CD14-positive monocyte (primary cell): ENCODE measurements at places on chromosomes 6 and 20.

DNA sequence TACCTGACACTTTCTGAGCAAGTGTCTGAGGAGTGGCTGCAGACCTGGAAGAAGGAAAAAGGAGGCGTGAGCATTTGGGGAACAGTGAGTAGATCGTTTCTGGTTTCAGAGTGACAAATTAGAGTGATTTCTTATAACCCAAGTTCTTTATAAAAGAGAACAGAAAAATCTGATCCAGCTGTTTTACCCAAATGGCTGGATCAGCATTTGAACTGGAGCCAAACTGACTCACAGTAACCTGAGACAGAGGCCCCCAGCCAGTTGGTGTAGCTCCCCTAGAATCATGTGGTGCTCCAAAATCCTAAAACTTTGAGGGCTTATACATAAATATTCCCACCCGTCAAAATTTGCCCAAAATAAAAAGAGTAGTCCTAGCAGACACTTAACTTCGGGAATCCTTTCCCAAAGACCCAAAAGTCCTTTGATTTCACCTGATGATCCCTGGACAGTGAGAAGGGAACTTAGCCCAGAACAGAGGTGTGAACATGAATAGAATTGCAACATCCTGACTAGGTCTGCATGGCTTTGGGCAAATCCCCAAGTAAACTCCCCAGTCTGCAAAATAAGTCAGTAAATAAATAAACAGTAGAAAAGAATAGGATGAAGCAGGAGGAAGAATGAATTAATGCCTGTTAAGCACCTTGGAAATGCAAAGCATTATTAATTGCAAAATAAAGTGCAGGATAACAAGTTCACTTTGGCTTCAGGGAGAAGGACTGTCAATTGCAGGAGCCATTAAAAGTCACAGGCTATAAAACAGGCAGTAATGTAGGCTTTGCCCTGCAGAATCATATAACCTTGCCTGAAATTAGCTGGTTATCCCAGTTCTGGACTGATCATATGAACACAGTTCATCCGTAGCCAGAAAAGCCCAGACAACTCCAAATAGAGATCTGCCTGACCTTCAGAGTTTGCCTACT lies 262.0 kb upstream of the JARID2 start:
- no peak for DNase-seq

DNA sequence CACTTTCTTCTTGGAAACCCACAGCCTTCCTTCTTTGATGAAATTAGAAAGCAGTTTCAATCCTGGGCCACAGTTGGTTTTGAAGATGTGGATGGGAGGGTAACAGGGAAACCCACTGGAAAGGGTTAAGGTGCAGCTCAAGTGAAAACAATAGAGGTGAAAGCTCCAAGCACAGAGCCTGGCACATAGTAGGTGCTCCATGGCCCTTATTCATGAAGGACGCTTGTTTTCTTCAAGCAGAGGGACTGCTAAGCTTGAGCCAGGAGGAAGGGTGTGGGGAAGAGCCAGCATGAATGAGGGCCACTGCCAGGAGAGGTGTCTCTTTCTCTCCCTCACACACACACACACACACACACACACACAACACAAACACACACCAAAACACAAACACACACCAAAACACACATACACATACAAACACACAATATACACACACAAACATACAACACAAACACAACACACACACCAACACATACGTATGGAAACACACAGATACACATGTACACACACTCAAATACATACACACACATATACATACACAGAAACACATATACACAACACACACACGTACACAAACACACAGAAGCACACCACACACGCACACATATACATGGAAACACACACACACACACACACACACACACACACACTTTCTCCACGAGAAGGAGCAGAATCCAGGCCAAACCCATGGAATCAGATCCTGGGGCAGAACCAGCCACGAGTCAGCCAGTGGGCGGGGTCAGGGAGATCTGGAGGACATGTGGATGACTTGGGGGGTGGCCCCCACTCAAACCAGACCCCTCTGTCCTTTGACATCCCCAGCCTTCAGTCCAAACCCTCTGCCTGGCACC lies 23.7 kb upstream of the RBPJL start:
- no peak for DNase-seq

DNA sequence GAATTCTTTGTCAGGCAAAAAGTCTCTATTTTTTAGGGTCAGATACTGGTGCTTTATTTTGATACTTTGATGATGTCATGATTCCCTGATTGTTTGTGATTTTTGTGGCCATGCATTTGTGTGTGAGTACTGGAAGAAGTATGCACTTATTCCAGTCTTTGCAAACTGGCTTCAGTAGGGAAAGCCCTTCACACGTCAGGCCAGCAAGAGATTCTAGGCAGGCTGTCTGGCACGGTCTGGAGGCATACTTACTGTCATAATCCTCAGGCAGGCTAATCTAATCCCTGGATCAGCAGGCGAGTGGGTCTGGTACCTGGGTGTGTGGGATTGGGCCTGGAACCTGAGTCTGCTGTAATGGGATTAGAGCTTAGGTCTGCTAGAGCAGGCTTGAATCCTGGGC lies 391.8 kb upstream of the MMS22L start:
- no peak for DNase-seq

DNA sequence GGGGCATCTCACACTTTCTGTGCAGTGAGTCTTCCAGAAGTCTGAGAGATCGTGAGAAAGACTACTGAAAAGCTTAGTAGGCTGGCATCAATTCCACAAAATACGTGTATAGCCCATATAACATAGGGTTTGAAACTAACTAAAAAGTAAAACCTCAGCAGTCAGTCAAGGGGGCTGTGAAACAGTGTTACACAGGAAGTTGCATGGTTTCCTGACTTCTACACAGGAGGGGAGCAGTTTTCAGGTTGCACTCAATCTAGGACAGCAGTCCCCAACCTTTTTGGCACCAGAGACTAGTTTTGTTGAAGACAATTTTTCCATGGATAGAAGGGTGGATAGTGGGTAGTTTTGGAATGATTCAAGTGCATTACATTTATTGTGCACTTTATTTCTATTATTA lies 4.7 kb upstream of the LY86 start:
- DNase-seq: no peak

- DNase-seq: no peak
These were observed 10.6 kb downstream of the PKHD1 start for GRCh38 chr6:52076791-52077179.

- DNase-seq: no peak
These were observed 58.2 kb downstream of the SMAP1 start for GRCh38 chr6:70725817-70726415.

- DNase-seq: no peak
These were observed 34.0 kb downstream of the KIAA1755 start for GRCh38 chr20:38226553-38226952.

GRCh38 chr6:39765508-39766065 lies 26.6 kb upstream of the DAAM2 start:
- no peak for DNase-seq

DNA sequence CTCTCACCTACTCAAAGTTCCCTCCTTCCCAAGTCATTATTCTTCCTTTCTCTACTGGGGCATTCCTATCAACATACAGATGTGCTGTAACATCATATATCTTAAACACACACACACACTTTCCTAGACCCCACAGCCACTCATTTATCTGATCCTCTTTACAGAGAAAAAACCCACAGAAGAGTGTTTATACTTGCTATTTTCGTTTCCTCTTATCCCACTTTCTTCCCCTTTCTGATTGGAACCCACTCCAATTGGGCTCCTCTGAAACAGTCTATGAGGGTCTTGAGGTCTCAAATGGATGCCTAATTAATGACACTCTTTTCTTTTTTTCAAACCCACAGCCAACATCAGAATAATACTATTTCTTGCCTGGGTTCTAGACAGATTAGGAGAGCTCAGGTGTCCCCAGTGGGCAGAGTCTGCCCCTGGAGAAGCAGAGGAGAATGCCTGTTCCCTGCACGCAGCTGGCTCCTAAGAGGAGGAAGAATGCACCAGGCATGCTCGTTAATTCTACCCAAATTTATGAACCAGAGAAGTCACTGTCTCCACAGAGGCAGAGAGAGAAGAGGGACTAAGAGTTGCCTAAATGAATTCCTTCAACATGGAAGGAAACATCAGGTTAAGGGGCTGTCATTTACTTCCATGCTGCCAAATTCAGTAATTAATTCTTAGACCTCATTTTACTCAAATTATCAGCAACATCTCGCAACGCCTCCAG lies 65.9 kb downstream of the CRYBG1 start:
- DNase-seq: no peak

DNA sequence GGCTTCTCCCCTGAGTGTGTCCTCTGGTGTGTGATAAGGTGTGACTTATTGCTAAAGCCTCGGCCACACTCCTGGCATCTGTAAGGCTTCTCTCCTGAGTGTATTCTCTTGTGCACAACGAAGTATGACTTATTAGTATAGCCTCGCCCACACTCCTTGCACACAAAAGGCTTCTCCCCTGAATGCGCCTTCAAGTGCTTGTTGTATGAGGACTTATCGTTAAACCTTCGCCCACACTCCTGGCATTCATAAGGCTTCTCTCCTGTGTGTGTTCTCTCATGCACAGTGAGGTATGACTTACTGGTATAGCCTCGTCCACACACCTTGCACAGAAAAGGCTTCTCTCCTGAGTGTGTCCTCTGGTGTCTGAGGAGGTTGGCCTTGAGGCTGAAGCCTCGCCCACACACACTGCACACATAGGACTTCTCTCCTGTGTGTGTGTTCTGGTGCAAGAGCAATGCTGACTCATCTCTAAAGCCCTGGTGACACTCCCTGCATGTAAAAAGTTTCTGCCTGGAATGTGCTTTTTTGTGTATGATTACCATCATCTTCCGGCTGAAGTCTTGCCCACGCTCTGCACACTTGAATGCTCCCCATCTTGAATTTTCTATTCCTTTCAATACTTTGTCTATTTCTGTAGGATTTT lies 20.4 kb downstream of the ZNF337 start:
- no peak for DNase-seq

GRCh38 chr6:154138793-154139192 lies 99.8 kb downstream of the OPRM1 start:
- peak; percentile 85 for DNase-seq

- DNase-seq: peak; percentile 69
These were observed 124.7 kb upstream of the SPACA1 start for GRCh38 chr6:87922947-87923330.

DNA sequence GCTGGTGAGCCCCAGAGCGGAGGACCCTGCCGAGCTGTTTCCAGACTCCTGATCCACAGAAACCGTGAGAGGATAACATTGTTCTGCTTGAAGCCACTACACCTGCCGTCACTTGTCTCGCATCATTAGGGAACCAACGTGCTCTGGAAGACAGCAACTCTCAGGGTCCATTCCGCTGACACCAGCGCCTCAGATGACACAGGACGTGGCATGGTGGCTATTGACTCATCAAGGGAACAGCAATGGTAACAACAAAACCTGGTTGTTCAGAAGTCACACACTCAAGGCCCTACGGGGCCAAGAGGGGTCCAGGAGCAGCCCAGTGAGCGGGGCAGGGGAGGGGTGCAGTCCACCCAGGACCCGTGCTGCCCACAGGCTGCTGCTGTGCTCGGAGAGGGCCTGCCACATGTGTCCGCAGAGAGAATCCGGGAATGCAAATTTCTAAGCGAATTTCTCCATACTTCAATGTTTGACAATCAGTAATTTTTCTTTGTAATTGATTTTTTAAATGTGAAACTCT lies 110.4 kb downstream of the TTLL2 start:
- no peak for DNase-seq

DNA sequence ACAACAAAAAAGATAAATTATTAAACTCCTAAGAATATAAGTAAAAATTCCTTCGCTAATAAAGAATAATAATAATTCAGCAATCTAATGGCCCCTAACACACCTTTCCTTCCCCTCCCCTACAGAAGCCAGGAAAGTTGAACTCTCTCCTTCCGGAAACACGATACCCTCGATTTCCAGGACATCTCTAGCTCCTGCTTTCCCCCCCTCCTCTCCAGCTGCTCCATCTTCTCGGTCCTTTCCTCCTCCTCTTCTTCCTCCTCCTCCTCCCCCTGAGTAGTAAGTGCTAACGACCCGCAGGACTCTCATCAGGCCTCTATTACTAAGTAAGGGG lies 603 bp downstream of the TASP1 start:
- DNase-seq: no peak

DNA sequence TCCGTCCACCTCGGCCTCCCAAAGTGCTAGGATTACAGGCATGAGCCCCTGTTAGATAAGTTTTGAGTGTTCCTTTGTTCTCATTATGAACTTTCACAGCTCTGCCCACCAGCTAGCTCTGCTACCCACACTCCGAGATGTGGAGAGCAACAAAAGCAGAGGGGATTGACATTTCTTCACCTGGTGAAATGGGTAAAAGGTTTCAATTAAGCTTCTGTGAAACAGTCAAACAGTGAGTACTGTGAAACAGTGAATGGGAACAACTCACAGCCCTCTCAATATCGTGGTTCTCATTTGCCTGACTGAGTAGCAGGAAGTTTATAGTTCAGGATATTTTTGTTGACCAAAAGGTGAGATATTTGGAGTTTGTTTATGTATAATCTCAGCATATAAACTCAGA lies 412.8 kb downstream of the CD83 start:
- DNase-seq: no peak

GRCh38 chr6:128743974-128744765 lies 138.8 kb upstream of the LAMA2 start:
- DNase-seq: no peak

DNA sequence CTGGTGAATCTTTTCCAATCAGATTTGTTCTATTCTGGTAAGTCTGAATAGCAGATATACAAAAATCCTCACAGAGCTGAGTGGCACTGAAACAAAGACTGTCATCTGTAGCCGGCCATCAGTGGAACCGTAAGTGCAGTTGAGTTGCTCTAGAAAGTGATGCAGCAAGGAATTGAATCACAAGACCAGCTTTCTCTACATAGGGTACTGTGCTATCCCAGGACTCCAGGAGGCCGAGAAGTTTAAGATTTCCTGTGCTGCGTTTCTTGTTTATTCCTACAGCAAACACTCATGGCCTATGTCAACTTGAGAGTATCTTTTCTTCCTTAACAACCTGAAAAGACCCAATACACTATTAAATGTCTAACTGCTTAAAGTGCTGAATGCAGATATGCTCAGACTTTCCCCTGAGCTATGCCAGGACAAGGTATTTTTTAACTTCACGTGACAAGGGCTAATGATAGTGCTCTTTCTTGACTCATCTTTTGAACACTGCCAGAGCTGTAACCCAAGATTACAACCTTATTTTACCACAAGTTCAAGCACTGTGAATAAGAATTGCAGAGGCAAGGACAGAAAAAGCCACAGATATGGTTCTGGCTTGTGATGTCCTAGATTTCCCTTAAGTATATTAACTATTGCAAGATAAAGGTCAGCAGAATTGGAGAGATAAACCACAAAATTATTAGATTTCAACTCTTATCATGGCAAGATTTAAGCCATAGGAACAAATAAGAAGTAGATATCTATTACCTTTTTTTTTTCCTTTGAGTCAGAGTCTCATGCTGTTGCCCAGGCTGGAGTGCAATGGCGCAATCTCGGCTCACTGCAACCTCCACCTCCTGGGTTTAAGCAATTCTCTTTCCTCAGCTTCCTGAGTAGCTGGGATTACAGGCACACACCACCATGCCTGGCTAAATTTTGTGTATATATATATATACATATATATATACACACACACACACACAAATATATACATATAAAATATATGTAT lies 71.6 kb downstream of the GJA1 start:
- no peak for DNase-seq
